ENCODE measurements at places on chromosomes 13 and 19.

DNA sequence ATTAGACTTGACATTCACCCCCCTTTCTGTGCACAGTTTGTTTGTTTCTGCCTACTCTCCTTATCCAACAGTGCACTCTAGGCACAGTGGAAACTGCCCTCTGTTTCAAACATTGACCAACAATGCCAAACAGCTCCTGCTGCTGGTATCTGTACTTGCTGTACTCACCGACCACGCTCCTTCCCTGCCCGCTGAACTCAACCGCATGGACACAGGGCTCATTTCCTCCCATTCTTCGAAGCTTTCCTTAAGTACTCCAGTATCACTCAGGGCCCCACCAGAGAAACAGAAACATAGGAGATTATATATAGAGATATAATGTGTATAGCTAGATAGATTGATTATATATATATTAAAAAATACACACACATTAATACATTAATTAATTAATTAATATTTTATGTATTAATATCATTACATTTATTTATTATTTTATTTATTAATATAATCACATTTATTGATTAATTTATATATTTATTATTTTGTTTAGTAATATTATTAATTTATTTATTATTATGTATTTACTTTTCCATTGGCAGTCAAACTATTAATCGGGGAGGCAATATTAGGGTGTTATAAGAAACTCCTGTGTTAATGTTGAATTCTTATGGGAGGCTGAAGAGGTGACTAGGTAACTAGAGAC lies 1528.2 kb downstream of the EFNB2 start:
- DNase-seq: no peak

- DNase-seq: no peak
Measured at GRCh38 chr19:9039728-9040127, 29.5 kb upstream of the MUC16 start.

DNA sequence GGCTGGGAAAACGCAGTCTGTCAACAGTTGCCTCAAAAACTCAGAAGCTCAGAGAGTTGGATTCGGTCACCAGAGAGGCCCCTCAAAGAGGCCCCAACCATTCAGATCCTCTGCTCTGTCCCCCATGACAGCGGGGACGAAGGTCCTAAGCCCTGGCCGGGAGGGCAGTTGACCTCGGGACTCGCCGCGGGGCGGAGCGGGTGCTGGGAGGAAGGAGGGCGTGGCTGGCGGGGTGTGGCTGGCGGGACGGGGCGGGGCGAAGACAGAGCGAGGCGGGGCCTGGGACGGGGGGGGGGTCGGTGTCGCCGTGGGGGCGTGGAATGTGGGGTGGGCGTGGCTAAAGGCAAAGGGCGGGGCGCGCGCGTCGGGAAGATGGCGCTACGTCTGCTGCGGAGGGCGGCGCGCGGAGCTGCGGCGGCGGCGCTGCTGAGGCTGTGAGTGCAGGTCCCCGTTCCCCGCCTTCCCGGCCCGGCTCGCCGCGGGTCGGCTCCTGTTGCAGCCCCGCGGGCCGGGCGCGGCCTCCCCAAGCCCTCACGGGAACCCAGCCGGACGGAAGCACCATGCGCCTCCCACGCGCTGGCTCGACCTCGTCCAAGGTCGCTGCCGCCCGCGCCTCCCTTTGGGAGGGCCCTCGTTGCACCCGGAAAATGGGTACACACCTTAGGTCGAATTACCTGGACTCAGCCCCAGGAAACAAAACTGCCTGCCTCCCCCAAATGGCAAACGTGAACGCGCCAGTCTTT lies 105.2 kb downstream of the TM9SF2 start:
- peak; percentile 95 for DNase-seq

- DNase-seq: no peak
Measured at GRCh38 chr19:3608750-3609322, 2.2 kb upstream of the TBXA2R start.

DNA sequence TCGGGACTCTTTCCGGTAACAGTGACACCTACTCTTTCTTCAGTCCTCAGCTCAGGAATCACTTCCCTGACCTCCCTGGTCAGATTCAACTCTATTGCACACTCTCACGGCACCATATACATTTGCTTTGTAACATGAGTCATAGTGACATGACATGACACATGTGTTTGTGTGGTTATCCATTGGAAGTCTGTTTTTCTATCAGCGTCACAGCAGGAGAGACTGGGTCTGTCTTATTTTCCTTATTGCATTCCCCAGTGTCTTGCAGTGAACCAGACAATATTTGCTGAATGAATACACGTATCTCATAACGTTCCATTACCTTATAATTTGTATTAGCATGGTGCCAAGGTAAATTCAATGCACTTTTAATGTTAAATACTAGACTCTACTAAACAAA lies 102.0 kb downstream of the DCLK1 start:
- DNase-seq: peak; percentile 58

GRCh38 chr13:27523346-27524073 lies 73.1 kb upstream of the MTIF3 start:
- no peak for DNase-seq

DNA sequence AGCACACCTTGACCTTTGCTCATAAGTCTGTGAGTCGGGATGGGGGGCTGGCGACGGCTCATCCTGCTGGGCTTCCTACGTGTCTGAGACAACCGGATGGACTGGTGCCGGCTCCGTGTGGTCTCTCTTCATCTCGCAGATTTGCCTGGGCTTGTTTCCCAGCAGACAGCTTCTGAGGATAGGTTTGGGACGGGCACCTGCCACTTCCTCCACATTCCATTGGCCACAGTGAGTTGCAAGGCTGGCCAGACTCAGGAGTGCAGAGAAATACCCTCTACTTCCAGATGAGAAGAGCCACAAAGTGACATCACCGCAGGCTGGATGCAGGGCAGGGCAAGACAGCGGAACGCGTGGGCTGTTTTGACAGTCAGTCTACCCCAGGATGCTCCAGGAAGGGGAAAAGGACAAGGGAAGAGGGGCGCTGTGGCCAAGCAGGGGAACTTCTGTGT lies 48.1 kb downstream of the IRS2 start:
- DNase-seq: no peak

Data from astrocyte of the hippocampus (primary cell).